ENCODE measurements at places on chromosomes 7 and 10. TPM values are rescaled to one million over a fixed set of nuclear protein-coding genes. Genes with fewer than 3 reads are reported as not detected.
A peak's percentile ranks its signal among the peaks of the same experiment; 100 is the strongest.

DNA sequence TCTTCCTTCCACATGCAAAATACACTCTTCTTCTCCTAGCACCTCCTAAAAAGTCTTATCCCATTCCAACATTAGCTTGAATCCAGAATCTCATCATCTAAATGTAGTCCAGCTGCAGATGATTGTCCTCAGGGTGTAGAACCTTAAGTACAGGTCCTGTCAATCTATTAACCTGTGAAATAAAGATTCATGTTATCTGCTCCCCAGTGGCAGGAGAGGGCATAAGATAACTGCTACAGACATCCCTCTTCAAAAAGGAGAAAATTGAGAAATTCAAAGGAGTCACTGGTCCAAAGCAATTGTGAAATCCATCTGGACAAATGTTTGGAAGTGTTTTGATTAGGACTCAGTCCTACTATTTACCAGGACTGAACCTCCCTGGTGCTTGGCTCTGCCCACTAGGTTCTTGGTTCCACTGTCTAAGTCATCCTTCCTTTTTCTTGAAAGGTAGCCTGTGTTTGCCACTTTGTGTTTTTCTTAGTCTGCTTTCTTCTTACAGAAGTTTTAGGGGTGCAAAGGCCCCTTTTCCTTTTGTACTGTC, 96.2 kb downstream of the ADD3 start:
- no peak for DNase-seq
- H3K4me3 ChIP-seq, result no peak overlapping the region
- peaks cover 79% of the 10 kb centered on the region for H3K36me3 ChIP-seq
- no peak overlapping the region for H3K27ac ChIP-seq

GRCh38 chr7:16753102-16753931, at the start of gene TSPAN13:
TSS of gene TSPAN13 (plus strand) at chr7:16753755. CDS start at chr7:16753968, 213 bp downstream.
- DNase-seq, result peak; percentile 79
- H3K4me1 ChIP-seq, result peaks cover 13% of the 10 kb centered on the region
- H3K27ac ChIP-seq, result peak within 1 kb of the TSS; percentile 19
- peak within 1 kb of the TSS; percentile 72 for H3K4me3 ChIP-seq
- peaks cover 2% of the 10 kb centered on the region for H3K36me3 ChIP-seq

DNA sequence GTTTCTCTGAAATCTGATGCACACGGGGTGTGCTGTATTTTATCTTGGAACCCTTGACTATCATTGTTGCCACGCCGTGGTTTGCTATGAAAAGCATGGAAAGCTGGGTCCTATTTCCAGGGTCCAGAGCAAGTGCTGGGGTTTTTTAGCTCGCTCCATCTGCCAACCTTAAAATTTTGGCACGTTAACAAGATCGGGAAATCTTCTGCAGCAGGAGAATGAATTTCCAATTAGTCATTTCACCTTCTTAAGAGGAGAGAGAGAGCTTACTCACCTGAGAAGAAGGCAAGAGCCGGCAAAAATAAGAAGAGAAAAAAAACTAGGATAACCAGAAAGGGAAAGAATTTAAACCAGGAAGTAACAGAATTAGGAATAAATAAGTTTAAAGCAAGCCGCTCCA, 223.6 kb upstream of the CELF2 start:
- DNase-seq, result no peak
- H3K4me1 ChIP-seq, result no peaks in the 10 kb centered on the region
- no peak overlapping the region for H3K4me3 ChIP-seq
- peak overlapping the region; percentile 28 for H3K27ac ChIP-seq
- H3K27me3 ChIP-seq, result peaks cover 5% of the 10 kb centered on the region

DNA sequence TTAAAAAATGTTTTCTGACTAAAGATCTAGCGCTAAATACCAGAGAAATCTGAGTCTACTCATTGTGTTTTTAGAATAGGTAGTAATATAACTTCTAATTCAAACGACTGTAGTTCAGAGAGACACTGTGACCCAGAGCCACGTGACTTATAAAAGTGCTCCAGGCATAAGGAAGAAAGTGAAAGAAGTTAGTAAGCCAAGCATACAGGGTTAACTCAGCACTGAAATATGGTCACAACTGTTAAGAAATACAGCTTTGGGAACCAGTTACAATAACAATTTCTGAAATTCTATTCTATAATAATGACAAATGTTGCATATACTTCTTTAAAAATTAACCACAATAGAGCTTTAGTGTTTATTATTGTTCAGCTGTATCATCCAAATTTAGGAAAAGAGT, 119.1 kb downstream of the TFEC start:
- H3K27ac ChIP-seq, result no peak overlapping the region
- DNase-seq, result no peak
- no peak overlapping the region for H3K4me3 ChIP-seq
- no peaks in the 10 kb centered on the region for H3K27me3 ChIP-seq
- H3K4me1 ChIP-seq, result no peaks in the 10 kb centered on the region

The MEIG1 gene
- total RNA-seq, result 0.71 TPM

The ATP6V0E2 gene
- total RNA-seq, result 76.1 TPM

Data from activated CD4-positive, alpha-beta T cell treated with anti-CD3 and anti-CD28 coated beads, Interleukin-2, amount 10 ng/mL, durations not matched to agents 7 days and 5 days (primary cell).